Occipital lobe (tissue), 3 donors: ENCODE measurements at places on chromosomes 1 and 21. TPM values are rescaled to one million over a fixed set of nuclear protein-coding genes. Genes with fewer than 3 reads are reported as not detected.

- DNase-seq, result no peak
These were observed 18.5 kb downstream of the CSF1 start for GRCh38 chr1:109929170-109929569.

- DNase-seq, result no peak
These were observed 116.0 kb downstream of the NOS1AP start for GRCh38 chr1:162185314-162186025.

- no peak for DNase-seq
These were observed 11.7 kb downstream of the ADPRS start for GRCh38 chr1:36100376-36100775.

DNA sequence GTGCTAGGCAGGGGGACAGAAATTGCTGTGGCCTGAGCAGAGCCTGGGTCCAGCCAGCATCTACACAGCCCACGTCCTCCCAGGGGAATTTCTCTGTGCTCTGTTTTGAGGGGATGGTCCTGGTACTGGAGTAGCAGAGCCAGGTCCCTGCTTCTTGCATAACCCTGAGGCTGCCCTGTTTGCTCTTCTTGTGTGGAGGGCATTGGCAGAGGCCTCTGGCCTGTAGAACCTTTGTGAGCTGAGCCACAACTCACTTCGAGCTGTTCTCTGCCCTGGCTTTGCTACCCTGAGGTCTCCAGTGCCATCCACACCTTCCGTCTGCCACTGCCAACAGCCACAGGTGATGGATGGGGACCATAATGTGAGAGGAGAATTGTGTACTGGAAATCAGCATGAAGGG lies 101.9 kb downstream of the KCNJ15 start:
- DNase-seq, result no peak

GRCh38 chr1:96059276-96059675 lies 662.3 kb upstream of the PTBP2 start:
- no peak for DNase-seq

GRCh38 chr1:175499595-175500382 lies 243.6 kb downstream of the TNR start:
- no peak for DNase-seq

- no peak for DNase-seq
These were observed 612.9 kb downstream of the PTPRU start for GRCh38 chr1:29849038-29849750.

- DNase-seq, result no peak
These were observed 16.6 kb upstream of the S1PR1 start for GRCh38 chr1:101219924-101220870.

DNA sequence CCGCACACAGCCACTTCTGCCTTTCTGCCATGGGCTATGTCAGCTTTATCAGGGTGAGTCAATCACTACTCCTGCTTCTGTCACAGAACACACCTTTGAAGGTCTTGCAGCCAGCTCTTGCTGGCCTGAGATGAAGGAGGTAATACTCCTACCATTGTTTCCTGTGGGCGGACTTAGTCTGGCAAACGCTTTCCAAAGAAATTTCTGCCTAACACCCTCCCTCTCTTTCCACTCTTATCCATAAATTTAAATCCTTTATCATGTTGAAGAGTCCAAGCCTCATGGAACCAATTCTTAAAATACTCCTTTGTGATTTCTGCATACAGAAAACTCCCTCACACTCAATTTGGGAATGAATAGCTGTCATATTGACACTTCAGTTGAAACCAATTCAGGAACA lies 633.1 kb upstream of the CHRM3 start:
- DNase-seq, result no peak

DNA sequence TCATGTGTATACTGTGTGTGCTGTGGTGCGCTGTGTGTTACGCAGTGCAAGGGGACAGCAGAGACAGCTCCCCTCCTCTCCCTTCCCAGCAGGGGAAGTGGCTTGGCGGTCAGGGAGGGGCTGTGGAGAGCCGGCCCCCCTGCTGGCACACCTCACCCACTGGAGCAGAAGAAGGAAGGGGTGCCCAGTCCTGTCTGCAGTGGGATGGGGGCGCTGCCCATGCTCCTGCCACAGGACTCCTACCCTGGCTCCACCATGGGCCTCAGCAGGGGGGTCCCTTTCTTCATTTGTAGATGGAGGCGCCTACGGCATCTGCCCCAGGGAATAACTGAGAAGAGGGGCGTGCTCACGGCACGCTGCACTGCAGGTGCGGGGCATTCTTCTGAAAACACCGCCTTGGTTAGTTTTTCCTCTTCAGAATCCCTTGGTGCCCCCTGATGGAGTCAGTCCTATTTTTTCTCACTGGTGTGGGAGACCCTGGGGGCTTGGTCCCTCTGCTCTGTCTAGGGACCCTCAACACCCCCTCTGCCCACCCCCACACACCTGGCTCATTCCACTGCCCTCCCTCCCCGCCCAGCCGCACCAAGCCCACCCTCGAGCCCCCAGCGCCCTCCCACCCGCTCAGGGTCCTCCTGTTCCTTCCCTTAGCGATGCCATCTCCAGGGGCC lies 13.8 kb upstream of the LDLRAP1 start:
- no peak for DNase-seq

DNA sequence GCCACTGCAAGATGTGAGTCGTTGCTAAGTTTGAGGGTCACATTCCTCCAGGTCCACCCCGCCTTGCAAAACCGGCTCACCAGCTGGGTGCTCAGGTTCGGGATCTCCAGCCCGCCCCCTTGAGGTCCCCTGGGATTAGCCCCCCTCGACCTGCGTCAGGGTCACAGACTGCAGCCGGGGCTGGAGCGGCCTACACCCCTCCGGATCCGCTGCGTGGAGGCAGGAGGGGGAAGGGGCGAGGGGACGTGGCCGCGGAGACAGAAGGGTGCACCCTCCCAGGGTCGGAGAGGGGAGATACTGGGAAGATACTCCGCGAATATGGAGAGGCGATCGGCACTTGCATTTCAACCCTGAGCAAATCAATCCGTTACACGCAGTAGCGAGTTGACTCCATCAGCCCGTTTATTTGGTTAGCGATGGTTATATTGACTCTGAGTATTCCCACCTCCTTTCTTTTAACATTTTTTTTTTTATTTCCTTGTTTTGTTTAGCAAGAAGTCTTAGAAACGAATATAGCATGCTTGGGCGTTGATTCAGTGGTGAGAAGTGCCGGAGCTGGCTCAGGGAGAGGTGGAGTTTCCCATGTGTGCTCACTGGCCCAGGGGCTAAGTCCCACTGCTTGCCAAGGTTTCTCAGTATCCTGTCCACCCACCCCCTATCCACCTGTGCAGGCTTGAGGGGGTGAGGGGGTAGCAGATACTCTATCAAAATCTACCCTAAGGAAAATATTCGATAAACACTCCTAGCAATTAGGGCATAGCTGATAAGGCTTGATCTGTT lies 997 bp downstream of the IFNAR2 start:
- peak; percentile 35 for DNase-seq

- peak; percentile 3 for DNase-seq
These were observed at the start of gene MAP3K7CL for GRCh38 chr21:29130270-29130969. TSS of gene MAP3K7CL (plus strand) at chr21:29130644. CDS start at chr21:29133345, 2,701 bp downstream.

- DNase-seq, result no peak
These were observed 4.0 kb downstream of the ENO1 start for GRCh38 chr1:8874230-8875201.

DNA sequence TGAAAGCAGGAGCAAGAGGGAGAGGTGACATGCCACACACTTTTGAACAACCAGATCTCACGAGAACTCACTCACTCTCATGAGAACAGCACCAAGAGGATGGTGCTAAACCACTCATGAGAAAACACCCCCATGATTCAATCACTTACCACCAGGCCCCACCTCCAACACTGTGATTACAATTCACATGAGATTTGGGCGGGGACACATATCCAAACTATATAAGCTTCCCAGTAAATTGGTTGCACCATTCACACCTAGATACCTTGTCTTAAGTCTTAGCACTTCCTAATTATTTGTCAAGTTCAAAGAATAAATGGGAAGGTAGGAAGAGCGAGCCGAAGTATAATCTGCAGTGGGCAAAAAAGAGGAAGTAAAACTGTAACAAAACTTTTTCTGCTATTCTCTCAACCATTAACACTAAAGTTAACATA lies 34.3 kb downstream of the AMY1C start:
- DNase-seq, result no peak

DNA sequence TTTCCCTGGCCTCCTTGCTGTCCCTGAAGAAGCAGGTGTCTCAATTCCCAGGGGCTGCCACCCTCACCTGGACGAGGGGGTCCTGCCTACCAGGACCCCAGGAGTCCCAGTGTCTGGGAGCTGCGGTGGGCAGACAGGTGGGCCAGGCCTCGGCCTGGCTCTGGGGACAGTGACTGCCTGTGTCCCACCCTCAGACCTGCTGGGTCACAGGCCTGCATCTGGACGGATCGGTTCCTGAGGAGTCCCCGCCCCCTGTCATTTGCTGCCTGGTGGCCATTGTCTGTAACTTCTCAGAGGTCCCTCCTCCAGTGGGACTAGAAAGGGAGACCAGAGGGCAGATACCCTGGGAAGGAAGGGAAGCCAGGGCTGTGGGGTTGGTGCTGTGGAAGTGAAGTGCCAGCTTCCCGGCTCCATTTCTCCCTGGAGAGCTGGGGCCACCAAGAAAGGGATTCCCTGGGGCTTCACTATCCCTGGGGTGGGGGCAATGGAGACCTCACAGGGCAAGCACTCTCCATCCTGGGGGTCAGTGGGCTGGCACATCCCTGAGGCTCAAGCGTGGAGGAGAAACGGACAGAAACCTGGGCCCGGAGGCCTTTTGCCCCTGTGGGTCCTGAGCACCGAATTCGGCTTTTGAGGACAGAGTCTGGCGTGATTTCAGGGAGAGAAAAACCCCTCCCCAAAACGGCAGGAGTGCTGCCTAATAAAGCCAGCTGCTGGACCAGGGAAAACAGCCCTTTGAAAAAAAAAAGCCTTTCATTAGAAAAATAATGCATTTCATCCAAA lies 157.3 kb downstream of the PEX14 start:
- no peak for DNase-seq

- peak; percentile 53 for DNase-seq
These were observed at the start of gene LRRC7 for GRCh38 chr1:69567652-69568420. TSS of gene LRRC7 (plus strand) at chr1:69567922. CDS start at chr1:69568640, 718 bp downstream.

DNA sequence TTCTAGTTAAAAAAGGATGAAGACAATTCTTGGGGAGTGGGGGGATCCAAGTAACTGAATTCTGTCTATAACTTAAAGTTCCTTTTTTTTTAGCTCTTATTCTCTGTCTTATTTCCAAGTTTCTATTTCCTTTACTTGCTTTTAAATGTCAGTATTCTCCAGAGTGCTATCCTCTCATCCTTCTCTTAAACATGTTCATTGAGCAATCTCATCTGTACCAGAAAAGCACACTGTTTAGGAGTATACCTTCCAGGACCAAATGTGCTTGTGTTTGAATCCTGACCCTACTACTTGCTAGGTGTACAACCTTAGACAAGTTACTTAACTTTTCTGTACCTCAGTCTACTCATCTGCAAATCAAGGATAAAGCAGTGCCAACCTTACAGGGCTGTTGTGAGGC lies 50.1 kb downstream of the AKT3 start:
- DNase-seq, result no peak

- DNase-seq, result no peak
These were observed 2.0 kb downstream of the GPR88 start for GRCh38 chr1:100539836-100540536.

DNA sequence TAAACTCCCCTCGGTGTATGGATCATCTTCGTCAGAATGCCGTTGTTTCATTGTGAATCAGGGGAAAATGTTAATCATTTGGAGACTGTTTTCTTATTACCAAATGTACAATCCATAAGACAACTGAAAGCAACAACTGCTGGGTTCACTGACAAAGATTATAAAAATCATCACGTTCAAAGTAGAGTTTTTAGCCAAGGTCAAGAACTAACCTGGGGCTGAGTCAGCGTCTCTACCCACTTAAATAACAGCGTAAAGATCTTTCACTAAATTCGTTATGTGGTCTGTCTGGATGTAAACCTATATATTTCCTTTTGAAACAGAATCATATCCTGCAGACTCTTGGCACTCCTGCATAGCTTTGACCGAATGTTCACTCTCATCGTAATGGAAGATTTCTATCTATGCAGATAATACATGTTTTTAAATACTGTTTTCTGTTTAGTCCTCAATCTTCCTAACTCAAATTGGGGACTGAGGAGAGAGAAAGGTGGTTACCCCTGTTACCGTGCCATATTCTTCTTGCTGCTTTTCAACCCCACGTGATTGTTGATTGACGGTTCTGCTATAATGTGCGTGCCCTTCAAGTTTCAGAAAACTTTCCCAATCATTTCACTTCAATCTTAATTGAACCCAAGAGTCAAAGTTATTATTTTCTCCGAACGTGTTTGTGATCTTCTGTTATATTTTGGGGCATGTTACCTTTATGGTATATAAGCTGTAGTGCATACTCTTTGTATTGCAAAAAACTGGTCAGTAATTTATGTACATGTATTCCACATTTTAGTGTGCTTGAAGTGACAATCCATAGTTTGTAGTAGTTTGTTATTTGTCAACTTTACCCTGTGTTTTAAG lies 15.6 kb upstream of the NCMAP start:
- DNase-seq, result no peak

GRCh38 chr1:174996476-174996875 lies 3.3 kb upstream of the CACYBP start:
- no peak for DNase-seq

EDN2 gene
- total RNA-seq, result not detected

KRTAP10-2 gene
- not detected for total RNA-seq

SORT1 gene
- 48.2 TPM for total RNA-seq

RHCE gene
- not detected for total RNA-seq

AMY1A gene
- total RNA-seq, result not detected

CYP4Z1 gene
- 0.47 TPM for total RNA-seq

PGBD5 gene
- 25.6 TPM for total RNA-seq
